ENCODE measurements at places on chromosomes 4 and X. TPM values are rescaled to one million over a fixed set of nuclear protein-coding genes. Genes with fewer than 3 reads are reported as not detected.

EMCN gene
- 8.4 TPM for total RNA-seq

PHOX2B gene
- total RNA-seq = not detected

XPNPEP2 gene
- 6.4 TPM for total RNA-seq

FAM47A gene
- not detected for total RNA-seq

TLR7 gene
- 1.1 TPM for total RNA-seq

CENPE gene
- 0.68 TPM for total RNA-seq

GRCh38 chr4:151223465-151223864 lies 53.5 kb upstream of the PRSS48 start:
- no peak overlapping the region for H3K27ac ChIP-seq
- no peaks in the 10 kb centered on the region for H3K36me3 ChIP-seq
- H3K27me3 ChIP-seq = no peaks in the 10 kb centered on the region

DNA sequence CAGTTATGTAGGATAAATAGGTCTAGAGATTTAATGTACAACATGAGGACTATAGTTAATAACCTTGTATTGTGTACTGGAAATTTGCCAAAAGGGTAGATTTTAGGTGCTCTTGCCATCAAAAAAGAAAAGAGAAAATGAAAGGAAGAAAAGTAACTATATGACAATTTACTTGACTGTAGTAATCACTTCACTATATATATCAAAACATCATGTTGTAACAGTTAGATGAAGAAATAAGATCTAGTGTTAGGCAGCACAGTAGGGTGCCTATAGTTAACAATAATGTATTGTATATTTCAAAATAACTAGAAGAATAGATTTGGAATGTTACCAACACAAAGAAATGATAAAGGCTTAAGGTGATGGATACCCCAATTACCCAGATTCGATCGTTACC lies 35.9 kb upstream of the AP1S2 start:
- DNase-seq = no peak
- H3K36me3 ChIP-seq = no peaks in the 10 kb centered on the region
- no peak overlapping the region for H3K4me3 ChIP-seq
- H3K27ac ChIP-seq = no peak overlapping the region
- H3K4me1 ChIP-seq = no peaks in the 10 kb centered on the region
- H3K27me3 ChIP-seq = no peaks in the 10 kb centered on the region

DNA sequence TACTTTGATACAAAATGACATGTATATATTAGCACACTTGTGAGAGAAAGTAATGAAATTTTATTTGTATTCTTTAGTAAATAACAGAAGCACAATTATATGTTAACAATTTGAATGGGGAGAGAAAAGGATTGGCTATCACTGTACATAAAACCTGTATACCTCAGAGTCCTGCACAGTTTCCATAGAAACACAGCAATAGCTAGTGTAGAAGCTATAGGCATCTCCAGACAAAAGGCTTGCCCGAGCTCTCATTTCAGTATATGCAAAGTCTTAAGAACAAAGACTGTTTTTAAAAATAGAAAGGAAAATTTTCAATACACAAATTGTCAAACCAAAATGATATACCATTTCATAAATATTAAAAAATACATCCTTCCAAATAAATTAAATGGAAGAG lies 38.5 kb downstream of the GPM6A start:
- H3K4me1 ChIP-seq = no peaks in the 10 kb centered on the region
- no peaks in the 10 kb centered on the region for H3K27me3 ChIP-seq
- DNase-seq = no peak

DNA sequence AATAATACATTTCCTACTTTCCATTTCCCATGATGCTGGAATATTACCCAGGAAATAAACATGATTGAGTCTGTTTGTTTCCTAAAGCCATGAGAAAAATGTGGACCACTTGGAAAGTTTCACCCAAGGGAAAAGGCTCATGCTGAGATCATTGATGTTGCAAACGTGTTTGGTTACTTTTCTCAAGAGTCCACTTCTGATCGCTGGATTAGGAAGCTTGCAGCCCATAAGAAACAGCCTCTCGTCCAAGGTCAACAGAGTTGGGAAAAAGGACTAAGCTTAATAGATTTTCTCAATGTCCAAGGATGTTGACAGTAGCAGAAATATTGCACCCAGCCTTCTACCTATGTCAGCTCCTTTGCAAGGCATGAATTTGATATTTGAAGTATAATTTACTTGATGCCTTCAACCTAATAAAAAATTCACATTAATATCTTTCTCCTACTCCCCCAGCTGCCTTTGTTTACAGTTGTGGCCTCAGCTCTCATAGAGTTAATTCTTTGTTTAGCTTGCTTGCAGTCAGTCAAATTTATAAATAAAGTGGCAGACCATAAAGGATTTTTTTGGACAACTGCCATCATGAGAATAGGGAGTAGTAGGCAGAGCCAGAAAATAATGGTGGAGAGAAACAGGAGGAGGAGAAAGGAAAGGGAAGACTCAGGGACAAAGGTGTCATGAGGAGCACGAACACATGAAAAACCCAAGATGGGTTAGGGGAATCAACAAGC lies 65.6 kb upstream of the BLTP1 start:
- H3K36me3 ChIP-seq = no peaks in the 10 kb centered on the region
- no peak overlapping the region for H3K4me3 ChIP-seq
- no peaks in the 10 kb centered on the region for H3K27me3 ChIP-seq
- DNase-seq = no peak
- no peaks in the 10 kb centered on the region for H3K4me1 ChIP-seq

- no peaks in the 10 kb centered on the region for H3K4me1 ChIP-seq
- no peaks in the 10 kb centered on the region for H3K36me3 ChIP-seq
- H3K4me3 ChIP-seq = peak overlapping the region; percentile 74
- peak; percentile 80 for DNase-seq
- H3K27ac ChIP-seq = peak overlapping the region; percentile 97
Measured at GRCh38 chr4:38663090-38663800, 754 bp upstream of the KLF3 start.

- no peak for DNase-seq
- no peak overlapping the region for H3K4me3 ChIP-seq
- no peaks in the 10 kb centered on the region for H3K36me3 ChIP-seq
Measured at GRCh38 chrX:23938690-23939089, 30.9 kb downstream of the CXorf58 start.

DNA sequence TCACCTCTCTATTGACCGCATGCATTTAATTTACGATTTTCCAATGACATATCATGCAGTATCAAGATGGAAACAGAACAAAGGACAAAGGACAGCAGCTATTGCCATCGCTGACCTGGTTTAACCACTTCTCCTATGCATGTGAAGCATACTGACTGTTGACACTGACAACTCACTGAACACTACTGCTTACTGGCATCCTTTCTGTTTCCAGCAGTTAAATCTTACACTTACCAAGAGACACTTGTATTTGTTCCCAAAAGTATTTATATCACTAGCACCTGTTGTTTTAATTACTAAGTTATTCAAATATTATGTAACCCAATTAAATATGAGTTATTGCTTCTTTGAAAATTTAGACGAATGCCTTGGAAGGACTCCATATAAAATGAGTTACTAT lies 176.7 kb downstream of the PDGFC start:
- H3K4me3 ChIP-seq = no peak overlapping the region
- peaks cover 3% of the 10 kb centered on the region for H3K4me1 ChIP-seq
- H3K36me3 ChIP-seq = no peaks in the 10 kb centered on the region
- no peaks in the 10 kb centered on the region for H3K27me3 ChIP-seq

DNA sequence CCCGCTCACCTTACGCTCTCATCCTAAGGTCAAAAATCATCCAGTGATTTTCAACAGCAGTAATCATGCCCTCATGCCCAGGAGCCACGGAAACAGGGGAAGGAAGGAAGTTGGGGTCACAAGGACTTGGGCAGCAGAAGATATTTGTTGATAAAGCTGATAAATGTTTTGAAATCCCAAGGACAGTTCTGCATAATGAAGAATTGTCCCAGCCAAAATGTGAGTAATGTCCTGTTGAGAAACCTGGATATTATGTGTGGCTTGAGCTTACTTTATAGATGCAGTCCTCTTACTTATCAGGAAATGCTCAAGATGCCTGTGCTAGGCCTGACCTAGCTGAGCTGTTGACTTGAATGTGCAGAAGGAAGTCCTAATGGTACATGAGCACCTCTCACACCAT lies 263.0 kb upstream of the ZFP42 start:
- H3K27ac ChIP-seq = no peak overlapping the region
- no peak overlapping the region for H3K4me3 ChIP-seq
- H3K4me1 ChIP-seq = no peaks in the 10 kb centered on the region
- H3K27me3 ChIP-seq = no peaks in the 10 kb centered on the region
- no peak for DNase-seq

- no peak overlapping the region for H3K4me3 ChIP-seq
- H3K4me1 ChIP-seq = no peaks in the 10 kb centered on the region
- H3K36me3 ChIP-seq = no peaks in the 10 kb centered on the region
- no peak for DNase-seq
- H3K27ac ChIP-seq = no peak overlapping the region
Measured at GRCh38 chr4:145545538-145546174, 64.0 kb downstream of the SMAD1 start.

DNA sequence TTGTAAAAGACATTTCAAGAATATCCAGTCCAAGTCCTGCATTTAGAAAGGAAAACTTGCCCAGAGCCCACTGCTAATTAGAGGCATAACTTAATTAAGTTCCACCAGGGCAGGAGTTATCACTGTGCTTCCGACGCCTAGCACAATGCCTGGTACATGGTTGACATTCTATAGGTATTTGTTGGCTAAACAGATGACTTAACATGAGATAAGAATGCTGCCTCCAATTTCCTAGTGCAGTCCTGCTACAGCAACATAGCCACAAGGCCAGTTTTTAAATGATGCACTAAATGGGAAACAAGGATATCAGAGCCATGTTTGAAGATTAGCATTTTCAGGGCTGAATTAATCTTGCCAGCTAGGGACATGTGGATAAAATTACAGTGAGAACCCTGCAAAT lies 164.1 kb downstream of the RASL11B start:
- peaks cover 5% of the 10 kb centered on the region for H3K4me1 ChIP-seq
- H3K36me3 ChIP-seq = no peaks in the 10 kb centered on the region
- no peak overlapping the region for H3K4me3 ChIP-seq

- DNase-seq = no peak
- no peaks in the 10 kb centered on the region for H3K36me3 ChIP-seq
- no peak overlapping the region for H3K27ac ChIP-seq
- no peaks in the 10 kb centered on the region for H3K27me3 ChIP-seq
- no peak overlapping the region for H3K4me3 ChIP-seq
Measured at GRCh38 chrX:7108030-7108429, 39.5 kb upstream of the STS start.

DNA sequence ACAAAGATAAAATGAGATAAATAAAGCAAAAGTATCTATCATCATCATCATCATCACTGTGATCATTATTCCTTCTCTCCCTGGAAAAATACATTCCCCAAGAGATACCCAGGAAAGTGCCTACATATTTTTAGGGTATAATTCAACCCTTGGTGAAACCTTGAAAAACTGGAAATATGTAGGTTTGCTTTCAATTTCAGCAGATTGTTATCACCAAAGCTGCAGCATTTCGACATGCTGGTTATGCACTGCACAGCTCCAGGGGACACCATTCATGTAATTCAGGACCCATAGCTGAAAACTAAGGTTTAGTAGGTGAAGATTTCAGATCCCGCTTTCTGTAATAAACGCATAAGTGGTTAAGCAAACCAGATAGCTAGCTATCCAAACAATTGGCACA lies 28.4 kb upstream of the FBXW7 start:
- no peaks in the 10 kb centered on the region for H3K36me3 ChIP-seq
- no peak for DNase-seq
- no peaks in the 10 kb centered on the region for H3K4me1 ChIP-seq
- no peak overlapping the region for H3K27ac ChIP-seq

- H3K27ac ChIP-seq = no peak overlapping the region
- H3K4me1 ChIP-seq = no peaks in the 10 kb centered on the region
- H3K36me3 ChIP-seq = no peaks in the 10 kb centered on the region
- DNase-seq = no peak
- H3K27me3 ChIP-seq = no peaks in the 10 kb centered on the region
Measured at GRCh38 chrX:120564925-120565324, 4.2 kb upstream of the CUL4B start.

- no peaks in the 10 kb centered on the region for H3K4me1 ChIP-seq
- H3K27me3 ChIP-seq = no peaks in the 10 kb centered on the region
- DNase-seq = no peak
- no peaks in the 10 kb centered on the region for H3K36me3 ChIP-seq
Measured at GRCh38 chr4:172042714-172043114, 229.5 kb downstream of the GALNTL6 start.

DNA sequence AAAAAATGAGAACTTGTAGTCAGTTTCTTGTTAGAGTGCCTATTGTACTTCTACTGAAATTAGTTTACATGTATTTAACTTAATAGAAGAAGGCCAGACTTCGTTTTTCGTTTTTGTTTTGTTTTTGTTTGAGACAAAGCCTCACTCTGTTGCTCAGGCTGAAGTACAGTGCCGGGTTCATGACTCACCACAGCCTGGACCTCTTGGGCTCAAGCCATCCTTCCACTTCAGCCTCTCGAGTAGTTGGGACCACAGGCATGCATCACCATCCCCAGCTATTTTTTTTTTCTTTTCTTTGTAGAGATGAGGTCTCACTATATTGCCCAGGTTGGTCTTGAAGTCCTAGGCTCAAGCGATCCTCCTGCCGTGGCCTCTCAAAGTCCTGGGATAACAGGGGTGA lies 793.9 kb downstream of the ADGRL3 start:
- no peaks in the 10 kb centered on the region for H3K36me3 ChIP-seq
- no peaks in the 10 kb centered on the region for H3K27me3 ChIP-seq
- no peak for DNase-seq

GRCh38 chrX:72048510-72049455 lies 82.9 kb downstream of the RTL5 start:
- H3K36me3 ChIP-seq = no peaks in the 10 kb centered on the region
- no peaks in the 10 kb centered on the region for H3K27me3 ChIP-seq
- no peak overlapping the region for H3K27ac ChIP-seq
- H3K4me1 ChIP-seq = no peaks in the 10 kb centered on the region

- no peak overlapping the region for H3K27ac ChIP-seq
- H3K4me3 ChIP-seq = no peak overlapping the region
- no peaks in the 10 kb centered on the region for H3K27me3 ChIP-seq
- H3K4me1 ChIP-seq = no peaks in the 10 kb centered on the region
- H3K36me3 ChIP-seq = no peaks in the 10 kb centered on the region
- no peak for DNase-seq
Measured at GRCh38 chrX:122389005-122389404, 795.1 kb upstream of the GRIA3 start.

DNA sequence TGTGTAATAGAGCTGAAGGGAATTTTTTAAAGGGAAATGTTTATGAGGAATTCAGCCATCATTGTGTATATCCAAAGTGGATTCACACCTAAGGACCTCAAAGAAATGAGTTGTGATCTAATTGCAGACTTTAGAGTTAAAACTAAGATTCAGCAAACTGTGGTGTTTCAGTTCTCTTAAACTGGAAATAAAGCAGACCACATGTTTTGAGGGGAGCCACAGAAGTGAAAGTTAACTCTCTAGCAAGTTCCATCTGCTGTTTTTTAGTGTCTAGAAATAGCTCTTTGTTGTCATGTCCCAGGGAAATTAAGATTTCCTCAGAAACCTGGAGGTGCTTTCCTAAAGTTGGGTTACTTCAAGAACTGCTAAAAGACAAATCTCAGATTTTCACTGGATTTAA lies 97.3 kb upstream of the DDX3X start:
- no peaks in the 10 kb centered on the region for H3K36me3 ChIP-seq
- no peaks in the 10 kb centered on the region for H3K27me3 ChIP-seq
- no peak overlapping the region for H3K4me3 ChIP-seq

All from ovary (tissue), 10 donors.